ENCODE measurements at places on chromosomes 3 and 15. TPM values are rescaled to one million over a fixed set of nuclear protein-coding genes. Genes with fewer than 3 reads are reported as not detected.
A peak's percentile ranks its signal among the peaks of the same experiment; 100 is the strongest.

DNA sequence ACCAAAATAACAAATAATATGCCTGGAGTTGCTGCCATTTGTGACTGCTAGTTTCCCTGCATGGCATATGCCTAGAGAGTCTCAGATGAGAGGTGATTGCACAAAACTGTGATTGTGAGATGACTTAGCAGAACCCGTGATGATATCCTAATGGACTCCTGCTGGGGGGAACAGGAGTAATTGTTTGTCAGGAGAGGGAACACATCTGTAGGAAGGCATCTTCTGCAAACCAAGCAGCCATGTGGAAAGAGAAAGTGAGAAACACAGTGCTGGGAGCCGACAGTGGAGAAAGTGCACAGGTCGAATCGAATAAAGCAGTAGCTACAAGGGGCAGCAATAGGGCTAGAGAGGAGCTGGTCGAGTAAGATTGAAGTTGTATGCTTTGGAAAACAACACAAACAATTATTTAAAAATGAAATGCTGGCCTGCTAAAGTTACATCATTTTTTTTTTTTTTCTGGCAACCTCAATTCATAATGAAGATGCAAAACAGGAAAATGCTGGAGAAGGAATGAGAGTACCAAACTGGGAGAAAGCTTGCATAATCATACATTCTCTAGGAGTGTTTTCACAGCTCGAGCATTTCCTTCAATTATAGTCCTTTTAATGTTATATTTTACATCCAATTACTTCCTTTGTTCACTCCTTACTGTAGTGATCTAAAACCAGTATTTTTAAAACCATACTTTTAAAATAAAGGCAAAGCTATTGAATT lies 494.2 kb upstream of the AGTR1 start:
- H3K36me3 ChIP-seq = no peaks in the 10 kb centered on the region
- no peak overlapping the region for H3K27ac ChIP-seq
- no peak for DNase-seq
- H3K27me3 ChIP-seq = no peaks in the 10 kb centered on the region
- H3K4me3 ChIP-seq = no peak overlapping the region

GRCh38 chr3:87161417-87161816 lies 65.7 kb upstream of the CHMP2B start:
- H3K27ac ChIP-seq = no peak overlapping the region
- no peaks in the 10 kb centered on the region for H3K36me3 ChIP-seq
- H3K4me1 ChIP-seq = no peaks in the 10 kb centered on the region
- H3K27me3 ChIP-seq = no peaks in the 10 kb centered on the region

DNA sequence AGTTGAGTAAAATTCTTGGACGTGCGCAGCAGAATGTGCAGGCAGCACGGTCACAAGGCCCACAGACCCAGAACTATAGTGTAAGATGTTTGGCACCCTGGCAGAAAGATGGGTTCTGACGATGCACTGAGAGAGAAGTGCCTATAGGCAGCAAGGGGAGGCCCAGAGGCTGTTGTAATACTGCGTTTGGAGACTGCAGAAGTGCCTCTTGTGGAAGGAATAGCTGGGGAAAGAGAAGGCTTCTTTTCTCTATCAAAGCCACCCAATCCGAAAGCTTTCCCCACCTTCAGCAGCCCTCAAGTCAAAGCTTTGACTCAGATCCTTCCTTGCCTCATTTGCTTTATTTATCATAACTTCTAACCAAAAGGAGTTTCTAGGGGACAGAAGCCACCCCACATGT lies 5.2 kb upstream of the SIN3A start:
- peak overlapping the region; percentile 94 for H3K4me3 ChIP-seq
- no peaks in the 10 kb centered on the region for H3K36me3 ChIP-seq
- no peaks in the 10 kb centered on the region for H3K27me3 ChIP-seq
- DNase-seq = no peak
- no peak overlapping the region for H3K27ac ChIP-seq
- H3K4me1 ChIP-seq = peaks cover 25% of the 10 kb centered on the region

DNA sequence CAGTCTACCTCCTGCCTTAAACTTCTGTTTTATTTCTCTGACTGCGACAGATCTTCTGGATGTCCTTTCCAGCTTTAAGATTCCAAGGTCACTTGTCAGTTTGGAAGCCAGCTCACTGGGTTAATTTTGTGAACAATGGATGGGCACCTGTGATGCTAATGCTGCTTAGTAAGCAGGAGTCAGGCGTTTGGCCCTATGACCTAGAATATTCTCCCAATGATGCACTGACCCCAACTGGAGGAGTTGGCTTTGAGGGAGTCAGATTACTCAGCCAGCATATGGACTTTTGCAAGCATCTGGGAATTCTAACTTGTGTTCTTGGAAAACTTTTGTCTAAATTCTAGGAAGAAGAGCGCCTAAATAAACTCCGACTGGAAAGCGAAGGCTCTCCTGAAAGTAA lies 28.1 kb downstream of the HACD3 start:
- H3K27ac ChIP-seq = no peak overlapping the region
- H3K4me3 ChIP-seq = no peak overlapping the region
- H3K36me3 ChIP-seq = peaks cover 22% of the 10 kb centered on the region
- no peaks in the 10 kb centered on the region for H3K27me3 ChIP-seq
- H3K4me1 ChIP-seq = no peaks in the 10 kb centered on the region
- DNase-seq = no peak

GRCh38 chr3:112038863-112039262 lies 4.3 kb downstream of the TMPRSS7 start:
- H3K27ac ChIP-seq = no peak overlapping the region
- DNase-seq = no peak
- peaks cover 2% of the 10 kb centered on the region for H3K4me1 ChIP-seq
- H3K36me3 ChIP-seq = no peaks in the 10 kb centered on the region
- H3K4me3 ChIP-seq = no peak overlapping the region

GRCh38 chr3:197577366-197578074 lies 21.8 kb upstream of the BDH1 start:
- no peak for DNase-seq
- no peak overlapping the region for H3K4me3 ChIP-seq
- H3K27ac ChIP-seq = no peak overlapping the region

DNA sequence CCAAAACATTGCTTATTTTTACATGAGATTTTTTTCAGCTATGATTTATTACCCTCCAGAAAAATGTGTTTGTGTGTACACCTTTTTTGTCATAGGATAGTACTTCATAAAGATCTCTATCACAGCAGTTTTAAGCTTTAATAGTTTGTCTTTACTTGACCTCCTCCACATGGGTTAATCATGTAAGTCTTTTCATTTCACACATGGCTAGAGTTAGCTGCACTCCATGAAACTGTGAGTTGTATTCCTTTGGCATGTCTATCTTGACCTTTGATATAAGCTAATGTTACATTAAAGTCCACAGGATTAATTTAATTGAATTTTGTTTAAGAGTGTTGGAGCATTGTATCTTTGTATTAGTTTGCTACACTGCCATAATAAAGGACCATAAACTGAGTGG lies 217.1 kb downstream of the OTOL1 start:
- H3K27me3 ChIP-seq = no peaks in the 10 kb centered on the region
- H3K4me3 ChIP-seq = no peak overlapping the region
- no peaks in the 10 kb centered on the region for H3K4me1 ChIP-seq
- no peaks in the 10 kb centered on the region for H3K36me3 ChIP-seq

- H3K36me3 ChIP-seq = no peaks in the 10 kb centered on the region
- no peaks in the 10 kb centered on the region for H3K4me1 ChIP-seq
- H3K4me3 ChIP-seq = no peak overlapping the region
- DNase-seq = no peak
These were observed 16.6 kb upstream of the LRRK1 start for GRCh38 chr15:100902436-100903167.

GRCh38 chr3:114446600-114446999 lies 152.8 kb downstream of the TIGIT start:
- no peaks in the 10 kb centered on the region for H3K4me1 ChIP-seq
- no peaks in the 10 kb centered on the region for H3K36me3 ChIP-seq
- no peak overlapping the region for H3K4me3 ChIP-seq
- no peak overlapping the region for H3K27ac ChIP-seq

DNA sequence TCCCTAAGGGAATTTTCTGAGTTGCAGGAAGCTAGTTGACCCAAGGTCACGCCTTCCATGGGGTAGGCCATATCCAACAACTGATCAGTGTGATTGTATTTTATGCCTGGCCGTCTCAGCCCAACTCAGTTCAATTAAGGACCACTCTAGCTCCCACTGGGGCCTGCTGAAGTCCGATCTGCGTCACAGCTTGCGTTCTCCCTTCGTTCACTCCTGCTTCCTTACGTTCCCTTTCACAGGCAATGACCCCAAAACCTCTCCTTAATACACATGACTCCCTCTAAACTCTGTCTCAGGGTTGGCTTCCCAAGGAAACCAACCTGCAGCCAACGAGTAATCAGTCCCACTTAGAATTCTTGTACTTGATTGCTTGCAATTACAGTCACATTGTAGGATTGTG lies 428.0 kb downstream of the RBMS3 start:
- H3K27ac ChIP-seq = no peak overlapping the region
- no peak for DNase-seq
- no peak overlapping the region for H3K4me3 ChIP-seq
- H3K27me3 ChIP-seq = no peaks in the 10 kb centered on the region
- H3K4me1 ChIP-seq = no peaks in the 10 kb centered on the region

DNA sequence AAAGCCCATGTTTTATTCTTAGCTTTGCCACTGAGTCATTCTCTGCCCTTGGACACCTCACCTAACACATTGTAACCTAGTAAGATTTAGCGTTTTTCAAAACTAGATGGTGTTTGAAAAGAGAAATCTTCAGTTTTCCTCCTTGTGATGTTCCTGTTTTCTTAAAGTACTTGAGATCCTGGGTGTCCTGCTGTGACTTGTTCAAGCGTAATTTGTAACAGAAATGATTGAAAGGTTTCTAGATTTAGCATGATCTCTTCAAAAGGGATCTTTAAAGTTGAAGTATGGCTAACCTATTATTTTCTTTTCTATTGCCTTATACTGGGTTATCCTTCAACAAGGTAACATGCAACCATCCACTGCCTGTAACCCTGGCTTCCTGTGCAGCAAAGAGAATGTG lies 32.6 kb upstream of the SPATA16 start:
- no peak overlapping the region for H3K27ac ChIP-seq
- no peak overlapping the region for H3K4me3 ChIP-seq
- DNase-seq = no peak
- no peaks in the 10 kb centered on the region for H3K4me1 ChIP-seq
- no peaks in the 10 kb centered on the region for H3K27me3 ChIP-seq
- no peaks in the 10 kb centered on the region for H3K36me3 ChIP-seq

GRCh38 chr3:77038468-77038929 lies 1.4 kb upstream of the ROBO2 start:
- peak; percentile 8 for DNase-seq
- H3K27me3 ChIP-seq = peaks cover 39% of the 10 kb centered on the region
- peak overlapping the region; percentile 66 for H3K27ac ChIP-seq
- no peaks in the 10 kb centered on the region for H3K4me1 ChIP-seq

DNA sequence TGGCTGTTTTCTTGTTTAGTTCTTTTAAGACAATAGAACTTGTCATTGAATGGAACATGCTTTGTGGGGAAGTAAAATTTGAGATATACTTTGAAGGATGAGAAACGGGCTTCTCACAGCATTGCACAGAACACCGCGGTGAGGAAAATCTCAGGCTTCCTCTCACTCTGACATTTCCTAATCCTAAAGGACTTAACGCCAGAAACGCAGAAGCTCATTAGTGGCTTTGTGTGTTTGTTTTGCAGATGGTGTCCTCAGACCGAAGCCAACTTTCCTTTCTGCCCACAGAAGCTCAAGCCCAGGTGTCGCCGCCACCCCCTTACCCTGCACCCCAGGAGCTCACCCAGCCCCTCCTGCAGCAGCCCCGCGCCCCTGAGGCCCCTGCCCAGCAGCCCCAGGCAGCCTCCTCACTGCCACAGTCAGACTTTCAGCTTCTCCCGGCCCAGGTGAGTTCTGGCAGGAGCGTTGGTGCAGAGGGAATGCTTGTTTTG lies 78.9 kb upstream of the BLM start:
- H3K4me3 ChIP-seq = no peak overlapping the region
- no peaks in the 10 kb centered on the region for H3K27me3 ChIP-seq
- peaks cover 52% of the 10 kb centered on the region for H3K36me3 ChIP-seq
- no peak for DNase-seq

DNA sequence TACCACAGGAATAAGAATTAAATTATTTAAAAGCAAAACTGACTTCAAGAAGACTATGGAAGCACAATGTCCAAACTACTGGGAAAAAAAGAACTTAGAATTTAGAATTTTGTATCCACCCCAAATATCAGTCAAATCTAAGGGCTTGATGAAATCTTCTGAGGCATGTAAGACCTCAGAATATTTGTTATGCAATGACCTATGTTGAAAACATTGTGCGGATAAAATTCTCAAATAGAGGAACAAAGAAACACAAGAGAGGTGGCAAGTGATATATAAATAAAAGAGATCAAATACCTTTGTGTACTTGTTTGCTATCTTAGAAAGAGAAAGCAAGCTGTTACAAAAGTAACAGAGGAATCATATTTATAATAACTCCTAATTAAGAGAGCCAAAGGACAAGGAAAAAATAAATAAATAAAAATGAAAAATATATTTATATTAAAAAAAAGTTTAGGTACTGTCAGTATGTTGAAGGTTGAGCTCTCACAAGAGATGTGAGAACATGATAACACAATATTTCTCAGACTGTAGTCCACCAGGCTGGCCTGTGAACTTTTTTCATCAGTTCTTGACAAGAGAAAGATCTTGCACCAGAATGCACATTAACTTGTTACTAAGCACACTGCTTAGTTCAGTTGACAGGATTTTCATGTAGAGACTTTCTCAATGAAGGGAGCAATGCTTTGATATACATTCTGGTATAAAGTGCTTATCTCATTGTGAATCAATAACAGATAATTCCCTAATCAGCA lies 50.0 kb downstream of the CPA3 start:
- H3K27me3 ChIP-seq = no peaks in the 10 kb centered on the region
- no peaks in the 10 kb centered on the region for H3K36me3 ChIP-seq
- no peak overlapping the region for H3K4me3 ChIP-seq

DNA sequence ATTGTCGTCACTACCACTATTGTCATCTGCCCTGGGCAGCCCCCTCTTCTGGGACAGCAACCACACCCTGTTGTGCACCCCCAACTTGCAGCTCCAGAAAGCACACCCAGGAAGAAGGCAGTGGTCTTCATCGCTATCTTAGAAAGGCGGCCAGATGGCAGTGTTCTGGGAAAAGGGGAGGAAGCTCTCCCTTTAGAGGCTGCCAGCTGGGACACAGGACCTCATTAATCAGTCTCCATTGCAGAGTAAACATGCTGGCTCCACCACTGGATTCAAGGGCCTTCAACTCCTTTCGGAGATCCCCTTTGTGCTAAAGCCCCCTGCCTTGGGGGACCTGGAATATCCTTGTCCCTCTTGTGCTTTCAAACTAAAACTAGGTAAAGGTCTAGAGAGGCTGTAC lies 199.3 kb upstream of the LINGO1 start:
- no peaks in the 10 kb centered on the region for H3K4me1 ChIP-seq
- H3K27me3 ChIP-seq = no peaks in the 10 kb centered on the region
- no peaks in the 10 kb centered on the region for H3K36me3 ChIP-seq
- H3K27ac ChIP-seq = no peak overlapping the region
- DNase-seq = no peak
- H3K4me3 ChIP-seq = no peak overlapping the region

PLCB2 gene
- 125 TPM for polyA plus RNA-seq

LRTM1 gene
- polyA plus RNA-seq = 0.62 TPM

TPRG1 gene
- polyA plus RNA-seq = 3.2 TPM

ZPLD1 gene
- 0.11 TPM for polyA plus RNA-seq

MEX3B gene
- polyA plus RNA-seq = 8.4 TPM

SLITRK3 gene
- polyA plus RNA-seq = under 0.01 TPM

Data from thymus (tissue), 14 donors.